NCI-H2227 treated with DMSO at 0.1 percent for 48 hours (cell line): ENCODE measurements at places on chromosomes 5 and 9.

DNA sequence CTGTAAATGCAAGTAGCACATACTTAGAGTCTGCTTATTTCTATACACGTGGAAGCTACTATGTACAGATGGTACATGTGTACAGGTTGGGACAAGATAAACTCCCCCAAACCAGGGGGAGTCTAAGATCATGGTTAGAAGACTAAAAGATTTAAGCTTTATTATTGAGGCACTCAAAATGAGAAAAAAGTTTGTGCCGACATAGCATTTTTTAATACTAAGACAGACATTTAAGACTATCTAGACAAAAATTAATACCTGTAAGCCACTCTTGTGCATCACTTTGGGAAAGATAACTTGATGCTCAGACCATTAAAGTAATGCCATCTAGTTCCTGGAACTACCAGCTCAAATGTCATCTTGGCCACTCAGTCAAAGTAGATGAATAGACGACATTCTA is 279.4 kb downstream of the ARL15 start:
- DNase-seq, result no peak

- DNase-seq, result no peak
Observed at GRCh38 chr5:96084874-96085506, 123.3 kb upstream of the ELL2 start.

DNA sequence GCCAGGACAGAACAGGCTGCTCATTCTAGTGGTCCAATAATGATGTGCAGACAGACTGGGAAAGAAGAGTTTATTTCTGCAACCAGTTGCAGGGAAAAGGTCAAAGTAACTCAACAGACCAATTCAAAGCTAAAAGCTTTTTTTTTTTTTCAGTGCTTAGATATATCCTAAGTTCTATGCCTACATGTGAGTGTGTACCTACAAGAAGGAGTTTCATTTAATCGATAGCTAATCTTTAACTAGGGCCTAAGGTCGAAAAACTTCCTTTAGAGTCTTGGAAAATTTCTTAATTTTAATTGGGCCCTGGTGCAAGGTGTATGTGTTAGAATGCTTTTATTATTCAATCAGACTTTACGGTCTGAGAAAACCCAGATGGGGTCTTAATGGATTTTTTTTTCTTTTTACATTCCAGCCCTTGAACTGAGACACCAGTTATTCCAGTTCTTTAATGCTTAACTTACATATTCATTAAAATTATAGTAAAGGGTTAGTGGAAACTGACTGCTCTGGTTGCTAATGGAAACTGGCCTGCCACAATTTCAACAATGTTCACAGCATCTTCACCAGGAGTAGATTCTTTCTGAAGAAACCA is 365.3 kb downstream of the MTRR start:
- no peak for DNase-seq

- no peak for DNase-seq
Observed at GRCh38 chr5:150101023-150101422, 14.7 kb upstream of the CSF1R start.

GRCh38 chr9:133691626-133692363 is 46.4 kb downstream of the SARDH start:
- no peak for DNase-seq

GRCh38 chr5:150771034-150771795 is 7.3 kb upstream of the SMIM3 start:
- DNase-seq, result no peak
